ENCODE measurements at places on chromosomes 1 and 21.

GRCh38 chr1:1299686-1300351 lies 7.9 kb downstream of the ACAP3 start:
- DNase-seq = no peak

- DNase-seq = peak; percentile 76
Measured at GRCh38 chr1:223731133-223731770, 18.9 kb downstream of the CAPN2 start.

- no peak for DNase-seq
Measured at GRCh38 chr1:9597361-9598315, 8.9 kb downstream of the TMEM201 start.

GRCh38 chr1:205777994-205778393 lies 2.7 kb upstream of the RAB29 start:
- DNase-seq = no peak

GRCh38 chr21:42401820-42402251 lies 1.9 kb upstream of the UBASH3A start:
- no peak for DNase-seq

- peak; percentile 7 for DNase-seq
Measured at GRCh38 chr1:93171549-93172034, 8.6 kb downstream of the TMED5 start.

DNA sequence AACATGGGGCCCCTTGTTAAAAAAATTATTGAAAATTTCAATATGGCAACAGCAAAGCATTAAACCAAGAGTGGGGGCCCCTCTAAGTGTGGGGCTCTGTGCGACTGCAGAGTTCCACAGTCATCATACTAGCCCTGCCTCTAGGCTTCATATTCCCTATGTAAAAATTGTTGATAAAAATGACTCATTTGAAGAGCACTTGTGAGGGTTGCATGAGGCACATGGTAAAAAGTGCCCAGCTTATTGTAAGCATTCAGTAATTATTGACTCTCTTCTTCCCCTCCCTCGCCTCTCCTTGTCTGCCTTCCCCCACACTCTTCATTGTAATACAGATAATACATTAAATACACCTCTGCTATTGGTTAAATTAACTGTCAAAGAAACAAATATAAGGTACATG lies 86.7 kb upstream of the PTBP2 start:
- DNase-seq = no peak

GRCh38 chr1:109398343-109399225 lies 866 bp upstream of the SORT1 start:
- no peak for DNase-seq

- DNase-seq = no peak
Measured at GRCh38 chr1:17075470-17076255, 21.8 kb upstream of the SDHB start.

- DNase-seq = no peak
Measured at GRCh38 chr1:147238053-147238902, 4.2 kb upstream of the CHD1L start.

DNA sequence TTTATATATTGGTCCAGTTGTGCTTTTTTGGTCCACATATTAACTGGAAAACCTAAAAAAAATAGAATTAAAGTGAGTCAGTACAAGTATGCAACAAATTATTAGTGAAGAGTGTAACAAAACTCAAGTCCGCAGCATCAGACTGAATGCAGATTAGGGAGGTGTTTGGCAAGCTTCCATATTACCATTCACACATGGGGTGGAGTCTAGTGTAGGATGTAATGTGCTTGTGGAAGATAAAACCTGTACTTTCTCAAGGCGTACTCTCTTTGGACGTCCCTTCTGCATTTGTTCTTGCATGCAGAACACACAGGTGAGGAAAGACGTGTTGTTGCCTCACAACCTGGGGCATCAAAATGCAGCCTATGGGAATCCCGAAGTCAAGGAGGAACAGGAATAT lies 668.7 kb downstream of the MRPL39 start:
- DNase-seq = no peak

- DNase-seq = no peak
Measured at GRCh38 chr21:26025536-26026512, 144.7 kb downstream of the APP start.

DNA sequence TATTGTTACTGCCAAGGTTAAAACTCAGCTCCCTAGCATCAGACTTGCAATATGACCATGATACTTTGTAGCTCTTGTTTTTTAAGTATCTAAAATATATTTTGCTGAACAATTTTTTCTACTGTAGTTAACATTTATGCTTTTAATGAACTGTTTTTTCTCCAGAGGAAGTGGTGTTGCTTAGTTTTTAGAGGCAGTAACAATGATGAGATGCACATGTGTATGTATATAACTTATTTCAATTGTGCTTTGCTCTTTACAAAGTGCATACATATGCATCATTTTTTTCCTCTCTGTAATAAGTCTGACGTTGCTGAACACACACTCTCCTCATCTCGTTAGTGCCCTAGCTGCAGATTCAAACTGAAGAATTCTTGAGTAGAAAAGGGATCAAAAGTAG lies 418.8 kb downstream of the ZP4 start:
- DNase-seq = no peak
